ENCODE measurements at places on chromosomes 6 and 20.

GRCh38 chr6:165266191-165266590 lies 43.2 kb downstream of the C6orf118 start:
- no peak for DNase-seq

GRCh38 chr6:85405175-85405852 lies 44.6 kb upstream of the NT5E start:
- DNase-seq, result no peak

DNA sequence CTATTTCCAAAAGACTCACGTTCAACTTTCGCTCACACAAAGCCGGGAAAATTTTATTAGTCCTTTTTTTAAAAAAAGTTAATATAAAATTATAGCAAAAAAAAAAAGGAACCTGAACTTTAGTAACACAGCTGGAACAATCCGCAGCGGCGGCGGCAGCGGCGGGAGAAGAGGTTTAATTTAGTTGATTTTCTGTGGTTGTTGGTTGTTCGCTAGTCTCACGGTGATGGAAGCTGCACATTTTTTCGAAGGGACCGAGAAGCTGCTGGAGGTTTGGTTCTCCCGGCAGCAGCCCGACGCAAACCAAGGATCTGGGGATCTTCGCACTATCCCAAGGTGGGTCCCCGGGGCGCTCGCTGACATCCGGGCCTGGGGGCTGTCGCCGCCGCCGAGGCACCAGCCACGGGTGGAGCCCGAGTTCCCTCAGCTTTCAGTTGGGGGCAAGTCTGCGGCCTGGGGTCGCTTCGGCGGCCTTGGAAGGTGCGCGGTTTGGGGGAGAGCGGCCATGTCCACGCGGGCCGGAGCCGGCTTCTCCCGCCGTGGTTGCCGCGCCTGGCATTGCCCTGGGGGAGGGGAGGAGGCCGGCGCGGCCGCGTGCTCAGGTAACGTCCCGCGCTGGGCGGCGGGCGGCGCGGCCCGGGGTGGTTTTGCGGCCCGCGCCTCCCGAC lies 429 bp downstream of the AMD1 start:
- peak; percentile 53 for DNase-seq

DNA sequence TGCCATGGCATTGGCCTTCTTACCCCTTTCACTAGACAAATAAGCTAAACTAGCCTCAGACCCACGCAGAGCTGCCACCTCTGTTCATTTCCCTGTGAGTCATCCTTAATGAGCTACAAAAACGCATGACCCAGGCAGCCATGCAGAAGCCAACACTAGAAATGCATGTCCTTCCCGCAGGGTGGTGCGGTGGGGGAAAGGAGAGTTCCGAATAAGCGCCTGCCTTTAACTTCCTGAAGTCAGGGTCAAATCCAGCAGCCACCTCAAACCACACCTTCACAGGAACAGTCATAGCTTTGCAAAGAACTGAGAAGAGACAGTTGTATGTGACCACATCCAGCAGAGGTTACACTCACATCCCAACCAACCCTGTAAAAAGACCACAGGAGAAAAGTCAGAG lies 40.4 kb downstream of the IRF4 start:
- DNase-seq, result peak; percentile 41

GRCh38 chr6:139402876-139403386 lies 28.5 kb upstream of the CITED2 start:
- DNase-seq, result no peak

DNA sequence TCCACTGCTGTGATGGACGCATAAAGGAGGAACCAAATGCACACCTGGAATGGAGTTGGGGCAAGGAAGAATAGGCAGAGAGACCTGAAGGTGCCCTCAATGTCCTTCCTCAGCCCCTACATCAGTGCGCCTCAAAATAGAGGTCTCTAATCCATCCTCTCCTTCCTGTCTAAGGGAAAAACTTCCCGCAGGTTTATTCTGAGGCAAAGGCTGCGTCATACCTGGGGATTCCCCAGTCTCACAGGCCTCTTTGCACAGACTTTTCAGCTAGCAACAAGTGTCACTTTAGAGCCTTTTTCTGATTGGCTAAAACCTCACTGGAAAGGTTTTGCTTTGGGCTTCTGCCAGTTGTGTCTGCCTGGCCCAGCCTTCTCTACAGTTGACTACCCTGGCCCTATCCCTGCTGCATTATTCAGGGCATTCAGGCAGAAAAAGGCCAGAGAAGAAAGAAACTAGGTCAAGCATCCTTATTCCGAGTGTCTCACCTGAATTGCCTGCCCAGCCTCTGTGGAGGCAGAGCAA lies 1.8 kb upstream of the HLA-DQB1 start:
- peak; percentile 31 for DNase-seq

DNA sequence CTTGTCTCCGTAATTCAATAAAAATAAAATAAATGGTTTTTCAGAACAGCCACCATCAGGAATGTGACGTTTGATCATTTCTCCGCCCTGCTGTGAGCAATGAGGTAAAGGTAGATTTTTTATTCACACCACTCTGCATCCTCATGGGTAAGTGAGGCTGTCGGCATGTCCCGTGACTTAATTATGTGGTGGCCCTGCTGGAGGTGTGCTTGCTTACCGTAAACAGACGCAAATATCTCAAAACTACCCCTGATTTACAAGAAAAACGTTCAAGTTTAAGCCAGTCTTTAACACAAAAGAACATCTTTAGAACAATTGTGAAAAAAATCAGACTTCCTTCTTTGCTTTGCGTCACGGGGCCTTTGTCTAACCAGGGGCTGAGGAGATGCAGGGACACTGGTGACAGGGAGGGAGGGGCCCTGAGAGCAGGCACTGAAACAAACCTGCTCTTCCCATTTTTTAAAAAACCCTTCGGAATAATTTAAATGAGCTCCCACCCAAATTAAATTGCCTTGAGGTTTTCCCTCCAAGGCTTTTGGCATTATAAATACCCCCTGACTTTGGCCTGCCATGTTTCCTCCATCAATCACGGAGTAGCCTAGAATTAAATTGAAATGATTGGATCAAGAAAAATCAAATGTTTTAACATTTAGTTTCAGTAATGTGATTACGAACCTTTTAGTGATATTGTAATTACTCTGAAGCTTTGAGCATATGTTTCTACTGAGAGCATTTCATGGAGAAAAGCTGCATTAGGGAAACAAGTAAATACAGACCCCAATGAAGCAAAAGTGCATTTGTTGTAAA lies 13.4 kb downstream of the PRKN start:
- DNase-seq, result no peak

GRCh38 chr6:121755485-121755884 lies 320.0 kb downstream of the GJA1 start:
- DNase-seq, result no peak

DNA sequence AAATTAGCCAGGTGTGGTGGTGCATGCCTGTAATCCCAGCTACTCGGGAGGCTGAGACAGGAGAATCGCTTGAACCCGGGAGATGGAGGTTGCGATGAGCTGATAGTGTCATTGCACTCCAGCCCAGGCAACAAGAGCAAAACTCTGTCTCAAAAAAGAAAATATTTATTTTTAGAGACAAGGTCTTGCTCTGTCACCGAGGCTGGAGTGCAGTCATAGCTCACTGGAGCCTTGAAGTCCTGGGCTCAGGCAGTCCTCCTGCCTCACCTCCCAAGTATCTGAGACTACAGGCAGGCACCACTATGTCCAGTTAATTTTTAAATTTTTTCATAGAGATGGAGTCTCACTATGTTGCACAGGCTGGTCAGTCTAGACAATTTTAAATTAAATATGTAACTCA lies 16.2 kb upstream of the CEBPB start:
- no peak for DNase-seq

DNA sequence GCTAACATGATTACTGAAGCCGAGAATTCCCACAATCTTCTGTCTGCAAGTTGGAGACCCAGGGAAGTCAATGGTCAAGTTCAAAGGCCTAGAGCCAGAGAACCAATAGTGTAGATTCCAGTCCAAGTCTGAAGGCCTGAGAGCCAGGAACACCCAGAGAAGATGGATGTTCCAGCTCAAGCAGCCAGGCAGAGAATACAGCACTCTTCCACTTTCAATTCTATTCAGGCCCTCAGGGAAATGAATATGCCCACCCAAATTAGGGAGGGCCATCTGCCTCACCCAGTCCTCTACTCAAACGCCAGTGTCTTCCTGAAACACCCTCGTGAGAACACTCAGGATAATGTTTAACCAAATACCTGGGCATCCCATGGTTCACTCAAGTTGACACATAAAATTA lies 123.5 kb downstream of the THBS2 start:
- no peak for DNase-seq

GRCh38 chr6:134186355-134186754 lies 131.6 kb downstream of the SGK1 start:
- DNase-seq, result no peak

- no peak for DNase-seq
These were observed 64.9 kb upstream of the TAB2 start for GRCh38 chr6:149252622-149253021.

GRCh38 chr6:91240878-91241603 lies 654.2 kb upstream of the MAP3K7 start:
- no peak for DNase-seq

- DNase-seq, result no peak
These were observed 186.1 kb downstream of the JARID2 start for GRCh38 chr6:15431762-15432483.

GRCh38 chr6:151669208-151669560 lies 138.3 kb upstream of the ESR1 start:
- DNase-seq, result no peak

DNA sequence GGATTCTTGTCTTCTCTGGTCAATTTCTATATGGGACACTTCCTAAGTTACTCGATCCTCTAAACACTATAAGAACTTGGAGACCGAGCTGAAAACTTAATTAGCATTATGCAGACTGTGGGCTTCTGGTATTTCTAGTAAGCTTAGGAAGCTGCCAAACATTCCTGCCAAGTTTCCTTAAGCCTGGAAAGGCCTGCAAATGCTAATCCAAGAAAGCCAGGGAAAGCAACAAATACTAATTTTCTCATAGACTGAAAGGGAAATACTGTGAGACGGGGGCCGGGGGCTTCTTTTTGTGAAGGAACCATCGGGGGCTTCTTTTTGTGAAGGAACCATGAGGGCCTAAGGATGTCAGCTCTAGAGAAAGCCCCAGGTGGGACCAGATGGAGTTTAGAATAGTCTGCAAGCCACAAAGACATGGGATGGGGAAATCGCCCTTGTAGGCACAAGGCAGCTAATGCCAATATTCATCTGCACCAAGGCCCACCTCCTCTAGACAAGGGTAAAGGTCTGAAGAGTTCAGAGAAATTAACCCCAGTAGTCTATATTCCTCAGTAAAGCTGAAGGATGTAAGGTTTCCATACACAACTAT lies 332.4 kb upstream of the PRDM1 start:
- no peak for DNase-seq

- no peak for DNase-seq
These were observed 57.6 kb upstream of the JAG1 start for GRCh38 chr20:10731190-10731965.

DNA sequence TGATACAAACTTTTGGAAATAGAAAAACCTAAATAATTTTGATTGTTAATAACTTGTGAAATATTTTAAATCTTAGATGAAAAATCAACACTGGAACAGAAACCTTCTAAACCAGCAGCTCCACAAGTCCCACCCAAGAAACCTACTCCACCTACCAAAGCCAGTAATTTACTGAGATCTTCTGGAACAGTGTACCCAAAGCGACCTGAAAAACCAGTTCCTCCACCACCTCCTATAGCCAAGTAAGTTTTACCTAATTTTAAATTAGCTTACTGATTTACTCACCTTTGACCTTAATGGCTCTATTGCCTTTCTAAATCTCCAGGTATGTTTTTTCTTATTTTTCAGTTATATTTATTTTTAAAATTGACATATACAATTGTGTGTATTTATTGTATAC lies 102.6 kb upstream of the ADGRF4 start:
- DNase-seq, result no peak

DNA sequence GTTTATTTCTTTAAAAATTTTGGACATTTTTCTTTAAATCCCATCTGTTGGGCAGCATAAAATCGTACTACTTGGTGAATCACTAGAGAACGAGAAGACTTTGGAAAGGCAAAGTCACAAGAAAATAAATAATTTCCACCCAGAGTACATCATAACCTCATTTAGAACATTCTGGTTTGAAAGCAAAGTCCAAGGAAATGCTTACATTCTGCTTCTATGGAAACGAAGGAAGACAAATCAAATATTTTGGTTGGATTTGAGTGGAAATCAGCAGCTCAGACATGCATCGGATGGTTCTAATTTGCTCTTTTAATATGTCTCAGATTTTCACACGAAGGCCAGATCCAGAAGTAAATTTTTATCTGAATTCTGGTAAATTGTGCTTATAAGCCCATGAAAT lies 60.7 kb upstream of the LTV1 start:
- no peak for DNase-seq

GRCh38 chr6:118263921-118264486 lies 284.1 kb upstream of the PLN start:
- no peak for DNase-seq

- no peak for DNase-seq
These were observed 401.0 kb downstream of the PAX1 start for GRCh38 chr20:22106308-22106938.

- no peak for DNase-seq
These were observed 1.8 kb downstream of the CHMP4B start for GRCh38 chr20:33812908-33813462.

DNA sequence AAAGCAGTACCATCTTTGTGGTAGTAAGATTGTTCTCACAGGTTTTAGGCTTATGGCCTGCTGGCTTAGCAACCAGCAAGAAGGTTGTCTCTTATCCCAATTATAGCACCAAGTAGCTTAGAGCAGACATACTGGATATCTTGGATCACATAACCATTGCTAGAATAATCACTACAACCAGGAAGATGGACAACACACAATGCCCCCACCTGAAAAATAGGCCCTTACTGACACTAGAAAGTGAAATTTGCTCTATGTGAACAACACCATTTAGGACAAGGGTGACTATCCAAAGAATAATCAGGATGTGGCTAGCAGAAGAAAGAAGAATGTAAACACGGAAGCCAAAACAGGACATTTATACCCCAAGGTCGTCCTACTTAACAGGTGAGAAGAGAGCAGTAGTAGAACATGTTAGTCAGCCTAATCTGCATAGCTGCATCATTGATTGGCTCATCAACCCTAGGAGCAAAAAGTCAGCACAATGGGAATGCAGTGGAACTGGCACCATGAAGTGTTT lies 172.7 kb upstream of the MARCKS start:
- DNase-seq, result no peak

GRCh38 chr6:28553986-28554881 lies 28.6 kb downstream of the GPX5 start:
- no peak for DNase-seq

DNA sequence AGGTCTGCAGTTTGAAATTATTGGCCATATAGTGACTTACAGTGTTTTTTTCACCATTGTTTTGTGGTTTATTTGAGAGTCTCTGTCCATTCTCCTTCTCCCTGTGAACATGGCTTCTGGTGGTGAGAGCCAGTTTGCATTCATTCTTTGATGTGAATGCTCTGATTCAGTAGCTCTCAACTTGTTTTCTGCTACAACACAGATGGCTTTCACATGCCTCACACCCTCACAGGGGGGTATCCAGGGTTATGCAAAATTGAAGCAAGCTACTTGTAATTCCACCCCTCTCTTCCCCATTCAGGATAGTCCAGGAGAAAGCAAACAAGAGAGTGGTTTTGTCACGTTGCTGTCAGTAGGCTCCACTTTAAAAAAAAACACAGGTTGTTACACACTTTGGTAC lies 55.6 kb downstream of the SLX4IP start:
- no peak for DNase-seq

GRCh38 chr6:126067073-126067472 lies 80.7 kb downstream of the TRMT11 start:
- DNase-seq, result no peak

GRCh38 chr6:170101281-170102035 lies 189.4 kb downstream of the DLL1 start:
- DNase-seq, result no peak

Measured in stimulated activated CD4-positive, alpha-beta T cell treated with anti-CD3 and anti-CD28 coated beads, Interleukin-4, amount 100 ng/mL, for 1 hour (primary cell).